ENCODE measurements at places on chromosomes 4 and X.

- no peak for DNase-seq
Measured at GRCh38 chr4:100288811-100289529, 98.7 kb upstream of the DDIT4L start.

DNA sequence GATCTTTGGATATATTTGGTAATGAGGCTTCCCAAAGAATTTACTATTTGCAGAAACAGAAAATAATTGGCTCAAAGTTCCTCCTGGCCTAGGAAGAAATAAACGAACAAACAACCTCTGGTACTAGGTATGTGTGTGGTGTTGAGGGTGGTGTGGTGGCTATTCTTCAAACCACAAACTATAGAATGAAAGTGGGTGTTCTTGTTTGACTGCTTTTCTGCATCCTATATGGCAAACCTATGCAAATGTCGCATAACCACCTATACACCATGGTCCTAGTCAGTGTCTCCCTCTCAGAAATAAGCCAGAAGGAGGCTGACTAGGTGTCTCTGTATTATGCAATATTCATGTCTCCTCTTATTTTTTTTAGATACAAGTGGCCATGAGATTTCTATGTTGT, 106.6 kb upstream of the PCDH18 start:
- DNase-seq, result no peak

- no peak for DNase-seq
Measured at GRCh38 chr4:181823645-181824044, 419.6 kb upstream of the TENM3 start.

DNA sequence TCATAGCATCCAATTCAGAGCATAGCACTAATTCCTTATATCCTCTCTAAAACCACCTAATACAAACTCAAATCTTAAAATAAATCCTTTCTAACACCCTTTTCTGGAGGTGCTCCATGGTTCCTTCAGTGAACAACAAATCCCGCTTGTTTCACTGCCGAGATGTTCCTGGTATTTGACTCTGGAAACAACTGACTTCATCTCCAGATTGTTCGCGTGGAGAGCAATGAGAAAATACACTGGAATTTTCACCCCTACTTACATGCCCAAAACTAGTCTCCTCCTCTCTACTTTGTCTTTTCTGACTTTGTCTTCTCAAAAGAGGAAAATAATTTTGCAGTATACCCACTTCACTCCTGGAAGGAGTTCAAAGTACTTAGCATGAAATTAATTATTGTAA, 129.0 kb downstream of the PLS3 start:
- no peak for DNase-seq

- DNase-seq, result no peak
Measured at GRCh38 chr4:180625653-180626052, 1617.5 kb upstream of the TENM3 start.

DNA sequence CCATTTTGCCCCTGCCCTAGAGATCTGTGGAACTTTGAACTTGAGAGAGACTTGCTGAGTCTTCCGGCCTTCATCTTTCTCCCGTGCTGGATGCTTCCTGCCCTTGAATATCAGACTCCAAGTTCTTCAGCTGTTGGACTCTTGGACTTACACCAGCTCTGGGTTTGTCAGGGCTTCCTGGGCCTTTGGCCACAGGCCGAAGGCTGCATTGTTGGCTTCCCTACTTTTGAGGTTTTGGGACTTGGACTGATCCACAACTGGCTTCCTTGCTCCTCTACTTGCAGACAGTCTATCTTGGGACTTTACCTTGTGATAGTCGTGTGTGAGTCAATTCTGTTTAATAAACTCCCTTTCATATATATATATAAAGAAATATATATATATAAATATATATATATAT, 1071.0 kb downstream of the ADGRL3 start:
- no peak for DNase-seq

DNA sequence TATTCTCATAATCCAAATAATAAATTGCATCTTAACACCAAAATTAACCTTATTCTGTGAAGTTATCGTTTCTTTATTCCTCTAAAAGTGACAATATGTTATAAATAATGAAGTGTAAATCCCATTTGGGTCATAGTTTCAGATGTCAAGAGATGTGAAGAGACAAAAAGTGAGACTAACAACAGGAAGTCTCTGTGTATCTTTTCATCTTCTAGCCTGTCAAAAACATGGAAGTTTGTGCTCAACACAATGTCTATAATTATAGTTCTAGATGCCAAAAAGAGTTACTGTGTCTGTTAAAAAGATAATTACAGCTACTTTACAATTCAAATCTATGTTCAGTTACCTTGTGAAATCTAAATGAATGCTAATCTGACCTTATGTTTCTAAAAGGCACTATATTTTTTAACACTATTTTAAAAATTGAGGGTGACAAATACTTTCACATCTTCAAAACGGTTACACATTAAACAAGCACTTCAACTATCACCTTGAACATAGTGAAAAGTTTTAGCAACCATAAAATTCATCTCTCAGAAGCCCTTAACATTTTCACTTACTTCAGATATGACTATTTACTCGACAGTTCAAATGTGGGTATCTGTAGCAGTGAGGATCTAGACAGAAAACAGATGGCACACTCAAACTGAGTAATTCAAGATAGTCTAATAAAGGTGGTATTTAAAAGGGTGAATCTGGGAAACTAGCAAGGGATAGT, 509.8 kb downstream of the ARAP2 start:
- no peak for DNase-seq

GRCh38 chr4:85474818-85475630, at the start of gene ARHGAP24:
Gene ARHGAP24 (plus strand): TSS chr4:85475150.
- DNase-seq, result peak; percentile 68

- DNase-seq, result no peak
Measured at GRCh38 chr4:175386776-175387507, 425.1 kb downstream of the GPM6A start.

GRCh38 chrX:18995221-18995620, 11.3 kb upstream of the PHKA2 start:
- DNase-seq, result no peak

DNA sequence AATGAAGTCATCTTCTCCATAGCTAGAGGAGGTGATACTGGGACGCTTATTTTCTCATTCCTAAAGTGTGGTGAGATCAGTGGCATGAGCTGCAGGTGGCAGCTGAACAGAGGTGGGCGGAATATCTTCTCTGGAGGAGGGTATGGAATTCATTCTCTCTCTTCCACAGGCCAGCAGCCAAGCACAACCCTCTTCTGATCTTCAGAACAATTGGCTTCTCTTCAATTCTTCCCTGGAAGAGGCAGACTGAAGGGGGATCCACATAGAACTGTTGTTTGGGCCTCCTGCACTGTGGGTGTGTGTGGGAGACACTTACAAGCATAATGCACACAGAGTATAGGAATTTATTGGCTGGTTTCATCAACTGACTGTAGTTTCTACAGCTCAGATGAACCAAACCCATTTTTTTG, 180.4 kb upstream of the RASGEF1B start:
- no peak for DNase-seq

DNA sequence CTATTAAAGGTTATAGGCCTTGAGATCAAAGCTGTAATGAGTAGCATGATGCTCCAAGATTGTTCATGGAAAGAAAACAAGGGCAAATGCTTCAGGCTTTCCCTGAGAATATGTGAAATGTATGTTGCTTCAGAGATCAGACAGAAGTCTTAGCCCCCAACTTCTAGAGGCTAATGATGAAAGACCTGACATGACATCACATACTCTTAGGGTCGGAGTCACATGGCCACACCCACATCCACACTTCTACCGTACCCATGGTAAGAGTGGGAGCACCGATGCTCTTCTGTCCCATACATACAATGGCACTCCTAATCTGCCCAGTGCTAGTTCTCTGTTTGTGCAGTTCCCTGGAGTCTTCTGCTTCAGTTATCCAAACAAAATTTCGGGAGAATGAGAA, 111.9 kb upstream of the ACSL4 start:
- DNase-seq, result no peak

- no peak for DNase-seq
Measured at GRCh38 chr4:26201120-26201519, 119.7 kb upstream of the RBPJ start.

DNA sequence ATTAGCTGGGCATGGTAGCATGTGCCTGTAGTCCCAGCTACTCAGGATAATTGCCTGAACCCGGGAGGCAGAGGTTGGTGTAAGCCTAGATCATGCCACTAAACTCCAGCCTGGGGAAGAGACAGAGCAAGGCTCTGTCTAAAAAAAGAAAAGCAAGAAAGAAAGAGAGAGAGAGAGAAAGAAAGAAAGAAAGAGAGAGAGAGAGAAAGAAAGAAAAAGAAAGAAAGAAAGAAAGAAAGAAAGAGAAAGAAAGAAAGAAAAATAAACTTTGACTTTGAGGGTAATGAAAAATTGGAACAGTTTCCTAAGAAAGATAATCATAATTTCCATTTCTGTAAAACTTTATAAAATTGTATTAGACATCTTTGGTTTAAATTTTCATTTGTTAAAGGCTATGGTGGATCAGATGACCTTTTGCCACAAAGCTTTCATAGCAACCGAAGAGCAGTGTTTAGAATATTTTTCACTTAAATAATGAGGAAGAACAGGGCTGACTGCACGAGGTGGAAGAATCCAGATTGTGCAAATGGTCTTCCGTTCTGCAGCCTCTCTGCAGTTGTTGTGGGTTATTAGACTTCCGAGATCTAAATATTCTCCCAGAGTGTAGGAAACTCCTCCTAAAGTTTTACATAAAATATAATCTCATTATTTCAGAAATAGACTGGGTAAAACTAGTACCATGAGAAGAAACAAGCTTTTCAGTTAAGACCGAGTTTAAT, 55.9 kb downstream of the RBM47 start:
- DNase-seq, result no peak

- no peak for DNase-seq
Measured at GRCh38 chrX:133053861-133054598, 42.9 kb downstream of the USP26 start.

DNA sequence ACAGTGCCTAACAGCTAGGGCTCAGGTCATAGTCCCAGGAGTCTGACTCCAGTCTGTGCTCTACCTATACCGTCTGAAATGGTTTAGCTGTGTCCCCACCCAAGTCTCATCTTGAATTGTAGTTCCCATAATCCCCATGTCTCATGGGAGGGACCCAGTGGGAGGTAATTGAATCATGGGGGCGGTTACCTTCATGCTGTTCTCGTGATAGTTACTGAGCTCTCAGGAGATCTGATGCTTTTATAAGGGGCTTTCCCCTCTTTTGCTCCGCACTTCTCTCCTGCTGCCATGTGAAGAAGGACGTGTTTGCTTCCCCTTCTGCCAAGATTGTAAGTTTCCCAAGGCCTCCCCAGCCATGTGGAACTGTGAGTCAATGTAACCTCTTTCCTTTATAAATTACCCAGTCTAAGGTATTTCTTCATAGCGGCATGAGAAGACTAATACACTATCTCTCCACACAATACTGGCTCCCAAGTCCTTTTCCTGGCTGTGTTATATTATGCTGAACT, 110.8 kb downstream of the AFAP1 start:
- DNase-seq, result peak; percentile 8

DNA sequence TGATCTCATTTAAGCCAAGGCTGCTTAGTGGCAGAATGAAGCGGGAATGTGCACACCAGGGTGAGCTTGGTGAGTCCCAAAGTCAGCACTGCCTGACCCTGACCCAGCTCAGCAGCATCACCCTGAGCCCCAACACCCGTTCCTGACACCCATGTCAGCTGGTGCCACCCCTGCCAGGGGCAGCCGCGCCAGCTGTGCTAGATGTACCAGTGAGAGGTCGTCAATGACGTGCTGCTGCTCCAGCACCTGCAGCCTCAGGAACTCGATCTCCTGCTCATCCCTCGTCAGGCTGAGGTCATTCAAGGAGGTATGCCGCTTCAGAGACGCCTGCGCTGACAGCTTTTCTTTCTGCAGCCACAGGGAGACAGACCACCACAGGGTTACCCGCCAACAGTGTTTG, 61.7 kb upstream of the C4orf50 start:
- DNase-seq, result no peak

GRCh38 chr4:2878346-2878745, 34.7 kb downstream of the ADD1 start:
- peak; percentile 10 for DNase-seq

- DNase-seq, result peak; percentile 67
Measured at GRCh38 chrX:107654872-107655761, 26.8 kb downstream of the PRPS1 start.

DNA sequence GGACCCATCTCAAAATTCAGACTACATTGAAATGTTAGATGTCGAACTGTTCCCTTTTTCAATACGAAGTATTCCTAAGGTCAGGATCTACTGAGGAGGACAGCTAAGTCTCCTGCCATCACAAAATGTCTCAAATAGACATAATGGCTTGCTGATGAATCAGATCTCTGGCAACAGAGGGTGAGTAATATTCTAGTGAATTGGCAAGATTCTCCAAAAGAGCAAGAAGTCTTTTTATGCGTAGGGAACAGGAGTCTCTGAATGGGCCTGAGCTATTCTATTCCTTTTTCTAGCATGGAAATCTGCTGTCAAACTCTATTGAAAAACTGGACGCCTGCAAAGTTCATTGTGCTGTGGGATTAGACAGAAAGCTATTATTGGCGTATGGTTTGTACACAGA, 145.4 kb downstream of the FNIP2 start:
- DNase-seq, result no peak

- no peak for DNase-seq
Measured at GRCh38 chr4:80049402-80049801, 23.6 kb downstream of the ANTXR2 start.

GRCh38 chrX:20057479-20057878, 59.2 kb downstream of the MAP7D2 start:
- no peak for DNase-seq

GRCh38 chrX:20461576-20461975, 194.9 kb upstream of the RPS6KA3 start:
- DNase-seq, result no peak

- DNase-seq, result no peak
Measured at GRCh38 chr4:100782356-100782755, 264.5 kb upstream of the EMCN start.

DNA sequence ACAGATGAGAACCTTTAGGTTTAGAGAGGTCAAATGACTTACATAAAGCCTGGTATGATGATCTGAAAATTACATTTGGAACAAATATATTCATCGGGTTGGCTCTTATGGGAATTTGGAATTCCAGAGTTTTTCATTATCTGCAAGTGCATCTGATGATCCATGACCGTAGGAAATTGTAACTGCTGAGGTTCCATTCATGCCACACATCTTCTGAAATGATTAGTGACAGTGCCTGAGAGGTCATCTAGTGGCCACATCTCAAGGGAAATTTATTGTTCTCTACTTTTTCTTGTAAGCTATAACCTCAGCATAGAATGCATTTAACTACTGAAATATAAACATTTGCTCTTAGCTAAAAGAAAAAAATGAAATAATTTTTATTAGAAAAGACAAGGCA, 105.8 kb upstream of the NWD2 start:
- DNase-seq, result no peak

GRCh38 chr4:1045595-1046201, 34.3 kb downstream of the FGFRL1 start:
- DNase-seq, result no peak

All from activated CD8-positive, alpha-beta T cell treated with anti-CD3 and anti-CD28 coated beads for 36 hours (primary cell).